ENCODE measurements at places on chromosomes 1 and 21.

DNA sequence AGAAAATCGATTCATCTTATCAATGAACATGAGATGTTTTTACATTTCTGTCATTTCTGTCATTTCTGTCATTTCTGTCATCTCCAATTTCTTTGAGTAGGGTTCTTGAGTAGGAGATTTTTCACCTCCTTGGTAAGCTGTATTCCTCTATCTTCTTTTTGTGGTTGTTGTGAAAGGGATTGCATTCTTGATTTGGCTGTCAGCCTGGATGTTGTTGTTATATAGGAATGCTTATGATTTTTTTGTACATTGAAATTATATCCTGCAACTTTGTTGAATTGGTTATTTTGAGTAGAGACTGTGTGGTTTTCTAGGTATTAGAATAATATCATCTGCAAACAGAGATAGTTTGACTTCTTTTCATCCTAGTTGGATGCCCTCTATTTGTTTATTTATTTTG, 1233.7 kb downstream of the PLA2G4A start:
- no peak for DNase-seq
- no peak overlapping the region for H3K27ac ChIP-seq

- peak overlapping the region; percentile 51 for H3K27ac ChIP-seq
- DNase-seq = no peak
- H3K4me3 ChIP-seq = peak overlapping the region; percentile 90
- peaks cover 10% of the 10 kb centered on the region for H3K36me3 ChIP-seq
- H3K4me1 ChIP-seq = peaks cover 12% of the 10 kb centered on the region
- H3K27me3 ChIP-seq = no peaks in the 10 kb centered on the region
These were observed 686 bp downstream of the MIIP start for GRCh38 chr1:12019858-12020509.

DNA sequence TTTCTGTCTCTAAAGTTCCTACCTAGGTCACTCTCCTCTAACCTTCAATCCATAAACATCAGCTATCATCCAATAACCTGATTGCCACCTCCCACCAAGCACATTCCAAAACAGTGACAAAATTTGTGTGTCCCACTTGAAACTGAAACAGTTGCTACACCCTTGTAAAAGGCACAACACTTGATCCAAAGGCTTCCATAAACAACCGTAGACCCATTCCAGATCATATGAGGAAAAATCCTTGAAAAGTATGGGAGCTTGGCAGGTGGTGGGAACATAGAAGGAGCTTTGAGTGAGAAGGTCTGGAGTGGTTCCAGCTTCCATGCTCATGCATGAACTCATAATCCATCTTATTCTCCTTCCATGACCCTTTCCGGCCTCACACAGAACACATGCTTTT, 82.0 kb upstream of the ATP1A1 start:
- H3K27me3 ChIP-seq = peaks cover 7% of the 10 kb centered on the region
- DNase-seq = no peak
- no peaks in the 10 kb centered on the region for H3K36me3 ChIP-seq

- no peak overlapping the region for H3K4me3 ChIP-seq
- no peak for DNase-seq
- peak overlapping the region; percentile 67 for H3K27ac ChIP-seq
- H3K4me1 ChIP-seq = peaks cover 12% of the 10 kb centered on the region
- H3K36me3 ChIP-seq = no peaks in the 10 kb centered on the region
These were observed 14.0 kb upstream of the WASF2 start for GRCh38 chr1:27503844-27504587.

DNA sequence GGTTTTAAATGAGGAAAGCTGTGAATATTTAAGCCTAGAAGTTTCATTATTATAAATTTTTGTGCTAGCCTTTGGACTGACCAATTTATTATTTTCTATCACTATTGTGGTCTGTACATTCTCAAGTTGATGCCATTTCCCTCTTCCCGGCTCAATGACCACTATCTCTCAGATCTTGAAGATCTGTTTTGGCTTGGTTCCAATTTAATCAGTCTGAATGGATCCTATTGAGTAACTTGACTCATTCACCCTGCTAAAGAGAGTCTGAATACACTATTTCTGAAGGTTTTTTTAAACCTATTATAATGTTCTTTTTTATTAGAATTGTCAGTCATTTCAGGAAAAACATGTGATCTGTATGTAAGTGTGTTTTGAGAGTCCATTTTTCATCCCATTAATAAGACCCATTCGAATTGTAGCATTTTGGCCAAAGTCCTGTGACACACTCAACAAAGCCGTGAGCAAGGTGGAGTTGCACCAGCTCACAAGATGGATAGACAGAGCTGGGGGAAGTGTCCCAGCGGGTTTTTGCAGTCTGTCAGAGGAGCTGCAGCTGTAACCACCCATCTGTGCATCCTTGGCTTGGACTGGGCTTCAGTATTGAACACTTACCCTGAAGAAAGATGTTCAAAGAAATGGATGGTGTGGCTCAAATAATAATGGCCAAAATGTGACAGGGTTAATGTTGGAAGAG, 145.6 kb downstream of the NFIA start:
- peaks cover 15% of the 10 kb centered on the region for H3K4me1 ChIP-seq
- H3K27me3 ChIP-seq = no peaks in the 10 kb centered on the region
- DNase-seq = no peak
- H3K36me3 ChIP-seq = no peaks in the 10 kb centered on the region
- no peak overlapping the region for H3K4me3 ChIP-seq

DNA sequence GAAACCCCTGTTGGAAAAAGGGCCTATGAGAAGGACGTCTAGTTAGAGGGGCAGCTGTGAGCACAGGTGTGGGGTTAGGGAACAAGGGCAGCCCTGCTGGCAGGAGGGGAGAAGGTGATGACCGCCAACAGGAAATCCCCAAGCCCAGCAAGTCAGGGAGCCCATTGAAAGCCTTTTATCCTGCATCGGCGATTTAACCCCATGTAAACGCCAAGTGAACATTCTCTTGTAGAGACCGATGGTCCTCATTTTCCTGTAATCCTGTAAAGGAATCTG, 1.1 kb upstream of the BSND start:
- no peaks in the 10 kb centered on the region for H3K36me3 ChIP-seq
- DNase-seq = no peak
- H3K4me3 ChIP-seq = no peak overlapping the region
- no peak overlapping the region for H3K27ac ChIP-seq

Data from HFFc6 (cell line).